Globus pallidus (tissue), 1 donor: ENCODE measurements at places on chromosomes 13 and 19.

GRCh38 chr13:79673310-79673992, 192.5 kb downstream of the NDFIP2 start:
- no peak for DNase-seq

- DNase-seq = no peak
These were observed 216.9 kb downstream of the DNAJC15 start for GRCh38 chr13:43240278-43240677.

GRCh38 chr19:6533000-6533328, 2.1 kb downstream of the TNFSF9 start:
- no peak for DNase-seq

- DNase-seq = no peak
These were observed 15.0 kb downstream of the EPS15L1 start for GRCh38 chr19:16456652-16457194.

DNA sequence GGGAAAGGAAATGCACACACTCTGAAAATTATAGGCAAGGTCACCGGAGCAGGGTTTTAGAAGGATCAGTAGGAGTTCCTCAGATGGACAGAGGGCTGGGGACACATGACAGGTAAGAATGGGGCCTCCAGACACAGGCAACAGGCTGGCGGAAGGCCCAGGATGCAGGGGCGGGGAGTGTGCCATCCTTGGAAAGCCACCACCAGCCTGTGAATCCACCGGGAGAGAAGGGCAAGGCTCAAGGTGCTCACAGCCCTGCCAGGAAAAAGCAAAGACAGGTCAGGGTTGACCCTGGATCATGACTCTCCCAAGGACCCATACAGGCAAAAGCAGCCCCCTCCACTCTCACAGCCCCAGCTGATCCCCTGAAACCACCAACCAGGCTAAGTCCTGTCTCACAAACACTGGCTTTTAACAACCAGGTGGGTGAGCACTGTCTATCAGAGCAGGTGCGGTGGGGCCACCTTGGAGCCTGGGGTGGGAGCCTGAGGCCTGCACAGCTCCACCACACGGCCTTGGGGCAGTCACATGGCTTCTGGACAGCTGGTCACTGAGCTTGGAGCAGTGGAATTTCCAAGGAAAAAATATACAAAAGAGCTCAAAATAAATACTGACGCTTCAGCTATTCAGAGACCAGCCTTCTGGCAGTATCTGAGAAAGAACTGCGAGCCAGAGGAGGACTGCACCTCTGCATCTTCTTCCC, 35.2 kb upstream of the ISYNA1 start:
- DNase-seq = no peak

DNA sequence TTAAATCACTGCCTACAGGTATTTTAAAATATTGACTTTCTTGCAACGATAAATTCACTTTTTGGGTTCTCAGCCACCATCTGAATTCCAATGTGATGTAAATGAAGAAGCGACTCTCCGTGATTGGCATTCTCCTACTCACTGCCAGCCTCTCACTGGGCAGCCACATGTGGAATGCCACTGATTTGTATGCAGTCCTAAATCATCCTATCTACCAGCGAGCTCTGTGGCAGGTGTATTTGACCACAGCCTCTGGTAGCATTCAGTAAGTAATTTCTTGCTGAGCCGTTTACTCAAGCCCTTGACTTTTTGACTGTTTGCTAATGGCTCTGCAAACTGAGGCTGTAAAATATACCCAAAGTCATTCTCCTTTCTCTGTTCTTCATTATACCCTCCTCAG, 559.0 kb upstream of the SLC10A2 start:
- no peak for DNase-seq

DNA sequence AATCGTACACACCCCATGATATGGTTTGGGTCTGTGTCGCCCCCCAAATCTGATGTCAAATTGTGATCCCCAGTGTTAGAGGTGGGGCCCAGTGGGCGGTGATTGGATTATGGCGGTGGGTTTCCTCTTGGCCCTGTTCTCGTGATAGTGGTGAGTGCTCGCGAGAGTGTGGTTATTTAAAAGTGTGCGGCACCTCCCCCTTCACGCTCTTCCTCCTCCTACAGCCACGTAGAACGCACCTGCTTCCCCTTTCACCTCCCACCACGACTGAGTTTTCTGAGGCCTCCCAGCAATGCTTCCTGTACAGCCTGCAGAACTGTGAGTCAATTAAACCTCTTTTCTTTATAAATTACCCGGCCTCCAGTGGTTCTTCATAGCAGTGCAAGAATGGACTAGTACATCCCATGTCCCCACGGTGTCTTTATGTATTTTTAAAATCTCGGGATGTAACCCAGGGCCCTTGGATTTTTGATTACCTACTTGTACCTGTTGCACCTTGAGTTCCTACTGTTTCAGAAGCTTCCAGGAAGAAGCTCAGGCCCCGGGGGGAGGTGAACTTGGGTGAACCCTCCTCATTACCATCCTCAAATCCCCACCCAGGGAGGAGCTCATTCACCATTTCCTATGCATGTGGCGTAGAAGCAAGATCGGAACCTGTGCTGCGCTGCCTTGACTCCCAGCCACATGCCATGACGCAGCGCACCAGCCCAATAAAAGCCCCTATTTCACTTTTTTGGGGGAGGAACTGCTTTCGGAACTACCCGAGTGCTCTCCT, 52.4 kb downstream of the TEX29 start:
- no peak for DNase-seq

DNA sequence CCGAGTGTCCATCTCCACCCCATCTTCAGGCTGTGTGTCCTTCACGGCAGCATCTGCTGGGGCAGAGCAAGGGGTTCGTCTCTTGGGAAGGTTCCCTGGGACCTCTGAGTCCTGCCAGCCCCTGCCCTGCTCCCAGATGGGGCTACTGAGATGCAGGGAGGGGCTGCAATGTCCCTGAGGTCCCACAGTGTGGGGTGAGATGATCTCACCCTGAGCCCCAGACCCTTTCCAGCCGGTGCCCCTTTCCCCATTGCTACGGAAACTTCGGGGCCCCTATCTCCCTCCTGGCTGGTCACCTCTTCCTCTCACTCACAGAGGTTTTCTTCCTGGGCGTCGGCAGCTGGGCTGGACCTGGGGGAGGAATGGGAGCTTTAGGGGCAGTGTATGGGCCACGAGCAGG, 5.0 kb downstream of the LILRB2 start:
- no peak for DNase-seq

- no peak for DNase-seq
These were observed 6.4 kb downstream of the FLT1 start for GRCh38 chr13:28488376-28489005.

DNA sequence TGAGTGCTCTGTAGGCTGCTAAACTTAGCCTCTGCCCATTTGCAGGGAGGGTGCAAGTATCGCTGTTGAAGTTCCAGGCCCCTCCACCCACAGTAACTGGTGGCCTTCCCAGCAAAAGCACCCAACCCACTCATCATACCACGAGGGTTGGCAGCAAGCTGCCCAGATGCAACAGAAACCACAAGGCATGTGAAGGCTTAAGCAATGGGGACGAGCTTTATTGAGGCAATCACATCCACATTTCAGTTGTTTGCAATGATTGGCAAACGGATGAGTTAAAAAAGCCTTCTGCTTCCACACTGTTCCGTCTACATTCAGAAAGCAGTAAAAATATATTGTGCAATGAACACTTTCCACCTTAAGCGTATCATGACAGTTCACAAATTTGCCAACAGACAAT, 10.3 kb downstream of the GJB6 start:
- no peak for DNase-seq

GRCh38 chr19:28927456-28927855, 285.5 kb downstream of the UQCRFS1 start:
- no peak for DNase-seq

GRCh38 chr13:73335210-73335609, 276.4 kb downstream of the KLF5 start:
- DNase-seq = no peak

GRCh38 chr19:34178274-34178610, 5.9 kb downstream of the LSM14A start:
- no peak for DNase-seq

- no peak for DNase-seq
These were observed 29.3 kb downstream of the MIPEP start for GRCh38 chr13:23859904-23860303.

DNA sequence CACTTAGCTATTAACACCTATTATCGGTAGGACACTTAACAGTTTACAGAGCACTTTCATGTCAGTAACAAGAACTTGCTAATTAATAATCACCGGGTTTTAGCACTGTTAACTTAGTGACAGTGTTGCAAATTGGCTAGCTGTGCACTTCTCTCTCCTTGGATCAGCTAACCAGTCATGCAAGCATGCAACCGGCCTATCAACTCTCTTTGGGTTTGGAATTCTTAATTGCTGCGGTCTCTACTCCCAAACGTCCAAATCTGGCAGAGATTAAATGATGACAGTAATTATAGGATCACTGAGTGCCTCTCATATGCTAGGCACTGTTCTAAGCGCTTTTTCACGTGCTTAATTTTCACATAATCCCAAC, 1.2 kb downstream of the EPS15L1 start:
- DNase-seq = no peak

GRCh38 chr13:111401755-111402154, 81.3 kb downstream of the TEX29 start:
- DNase-seq = no peak

- DNase-seq = no peak
These were observed 16.8 kb downstream of the ELL start for GRCh38 chr19:18504886-18505610.

GRCh38 chr13:75180805-75181455, 301.0 kb downstream of the TBC1D4 start:
- DNase-seq = no peak

DNA sequence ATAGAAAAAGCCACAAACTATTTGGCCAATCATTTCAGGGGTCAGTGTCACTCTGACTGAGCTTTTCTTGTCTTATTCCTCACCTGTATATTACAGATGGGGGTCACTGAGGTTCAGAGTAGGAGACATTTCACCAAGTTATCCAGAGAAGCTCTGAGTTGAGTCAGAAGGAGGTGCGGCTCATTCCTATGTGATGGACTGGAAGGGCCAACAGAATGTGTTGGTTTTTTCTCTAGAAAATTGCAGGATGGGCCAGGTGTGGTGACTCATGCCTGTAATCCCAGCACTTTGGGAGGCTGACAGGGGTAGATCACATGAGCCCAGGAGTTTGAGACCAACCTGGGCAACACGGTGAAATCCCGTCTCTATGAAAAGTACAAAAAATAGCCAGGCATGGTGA, 24.5 kb upstream of the ZNF83 start:
- no peak for DNase-seq

DNA sequence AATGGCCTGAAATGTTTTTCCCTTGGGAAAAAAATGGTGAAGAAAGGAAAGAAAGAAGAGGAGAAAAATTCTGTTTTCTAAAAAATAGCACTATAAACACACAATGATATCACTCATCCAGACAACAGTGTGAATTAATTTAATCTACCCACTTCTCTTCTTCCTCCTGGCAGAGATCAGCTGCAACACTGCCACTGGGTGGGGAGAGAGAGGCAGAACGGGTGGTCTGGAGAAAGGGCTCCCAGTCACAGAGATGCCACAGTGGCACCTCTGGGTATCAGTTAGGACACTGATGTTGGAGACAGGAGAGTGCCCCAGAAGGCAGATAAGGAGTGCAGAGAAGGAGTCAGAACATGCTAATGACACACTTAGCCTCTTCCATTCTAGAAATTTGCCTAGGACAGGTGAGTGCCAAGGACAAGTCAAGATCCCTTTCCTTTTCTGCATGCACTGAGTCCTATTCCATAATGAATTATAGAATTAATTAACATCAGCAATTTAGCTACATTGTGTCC, 168.6 kb downstream of the SUCLA2 start:
- no peak for DNase-seq

DNA sequence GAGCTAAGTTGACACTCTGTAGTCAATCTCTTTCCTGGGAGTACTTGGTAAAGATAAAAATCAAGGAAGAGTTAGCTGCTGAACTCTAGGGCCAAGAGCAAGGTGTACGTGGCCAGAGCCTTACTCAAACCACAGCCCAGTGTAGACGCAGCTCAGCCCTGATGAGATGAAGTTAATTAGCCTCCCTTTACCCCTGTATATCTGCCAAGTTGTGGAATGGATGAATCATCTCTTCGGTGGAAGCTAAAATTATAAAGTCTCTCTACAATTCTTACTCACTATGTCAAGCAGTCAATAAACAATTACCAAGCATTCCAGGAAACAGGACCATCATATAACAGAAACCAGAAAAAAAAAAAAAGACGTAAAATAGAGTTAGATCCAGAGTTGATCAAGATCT, 146.9 kb upstream of the UFM1 start:
- no peak for DNase-seq

DNA sequence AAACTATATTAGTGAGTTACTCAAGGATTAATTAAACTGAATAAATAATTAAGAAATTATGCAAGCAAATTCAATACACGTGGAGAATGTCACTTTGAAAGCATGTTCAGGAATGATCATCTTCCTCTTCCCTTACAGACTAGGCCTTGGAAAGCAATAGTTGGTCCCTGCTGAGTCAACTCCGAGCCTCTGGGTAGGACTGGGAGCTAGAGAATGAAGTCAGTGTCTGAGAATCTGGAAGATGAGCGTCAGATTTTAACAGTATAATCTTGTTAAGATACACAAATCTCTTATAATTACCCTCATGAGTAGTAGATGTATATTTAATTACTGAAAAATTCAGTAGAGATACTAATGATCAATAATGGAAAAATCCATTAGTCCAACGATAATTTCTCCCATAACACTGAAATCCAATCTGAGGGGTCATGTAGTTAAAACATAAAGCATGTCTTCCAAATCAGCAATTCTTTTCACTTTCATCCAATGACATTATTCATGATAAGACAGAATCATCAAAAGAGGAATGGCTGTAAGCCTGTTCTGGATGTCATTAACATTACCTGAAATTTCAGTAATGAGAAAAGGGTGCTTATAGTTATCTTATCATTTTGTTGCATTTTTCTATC, 423.0 kb downstream of the DCT start:
- DNase-seq = no peak

DNA sequence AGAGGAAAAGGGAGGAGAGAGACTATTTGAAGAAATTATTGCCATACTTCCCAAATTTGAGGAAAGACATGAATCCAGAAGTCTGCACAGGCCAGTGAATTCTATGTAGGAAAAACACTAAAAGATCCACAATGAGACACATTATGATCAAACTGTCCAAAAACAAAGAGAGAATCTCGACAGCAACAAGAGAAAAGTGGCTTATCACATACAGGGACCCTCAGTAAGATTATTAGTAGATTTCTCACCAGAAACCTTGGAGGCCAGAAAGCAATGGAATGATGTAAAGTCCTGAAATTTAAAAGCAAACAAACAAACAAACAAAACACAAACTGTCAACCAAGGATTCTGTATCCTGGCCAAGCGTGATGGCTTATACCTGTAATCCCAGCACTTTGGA, 55.7 kb upstream of the IL17D start:
- DNase-seq = no peak

GRCh38 chr19:290372-291005, 714 bp downstream of the PLPP2 start:
- peak; percentile 93 for DNase-seq

DNA sequence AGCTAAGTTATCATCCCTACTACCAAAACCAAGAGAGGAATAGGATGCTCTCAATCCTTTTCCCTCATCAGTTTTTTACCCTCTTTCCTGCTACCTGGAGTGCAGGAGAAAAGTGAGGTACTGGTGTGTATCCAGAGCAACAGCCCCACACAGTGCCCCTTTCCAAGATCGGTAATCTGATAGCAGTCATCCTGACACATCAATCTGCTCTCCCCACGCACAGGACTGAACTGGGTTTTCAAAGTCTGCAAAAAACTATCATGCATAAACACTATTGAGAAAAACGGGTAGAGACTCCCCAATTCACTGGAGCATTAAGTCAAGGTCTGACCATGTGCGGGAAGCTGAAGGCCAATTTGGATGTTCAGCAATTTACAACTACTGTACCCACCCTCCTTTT, 284.8 kb downstream of the RBM26 start:
- no peak for DNase-seq

- no peak for DNase-seq
These were observed 10.9 kb upstream of the ADGRE5 start for GRCh38 chr19:14370169-14370939.
